HT1080 (cell line): ENCODE measurements at places on chromosomes 5 and 9.

DNA sequence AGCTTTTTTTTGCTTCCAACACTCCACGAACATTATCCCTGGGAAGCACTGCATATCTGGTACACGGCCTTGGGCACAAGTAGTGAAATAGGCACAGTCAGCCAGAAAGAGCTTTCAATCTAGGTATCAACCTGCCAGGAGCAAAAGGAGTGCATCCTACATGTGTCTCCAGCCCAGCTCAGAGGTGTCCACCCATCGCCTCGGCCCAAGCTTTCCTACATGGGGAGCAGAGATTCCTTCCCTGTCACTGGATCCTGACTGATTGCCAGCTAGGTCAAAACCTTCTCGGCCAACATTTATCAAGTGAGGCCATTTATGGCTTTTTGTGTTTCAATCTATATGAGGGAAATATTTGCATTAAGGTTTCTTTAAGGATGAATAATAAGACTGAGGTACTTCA lies 55.8 kb downstream of the GOLM1 start:
- no peak for DNase-seq

- DNase-seq: no peak
These were observed 310.1 kb upstream of the MSX2 start for GRCh38 chr5:174414315-174414710.

DNA sequence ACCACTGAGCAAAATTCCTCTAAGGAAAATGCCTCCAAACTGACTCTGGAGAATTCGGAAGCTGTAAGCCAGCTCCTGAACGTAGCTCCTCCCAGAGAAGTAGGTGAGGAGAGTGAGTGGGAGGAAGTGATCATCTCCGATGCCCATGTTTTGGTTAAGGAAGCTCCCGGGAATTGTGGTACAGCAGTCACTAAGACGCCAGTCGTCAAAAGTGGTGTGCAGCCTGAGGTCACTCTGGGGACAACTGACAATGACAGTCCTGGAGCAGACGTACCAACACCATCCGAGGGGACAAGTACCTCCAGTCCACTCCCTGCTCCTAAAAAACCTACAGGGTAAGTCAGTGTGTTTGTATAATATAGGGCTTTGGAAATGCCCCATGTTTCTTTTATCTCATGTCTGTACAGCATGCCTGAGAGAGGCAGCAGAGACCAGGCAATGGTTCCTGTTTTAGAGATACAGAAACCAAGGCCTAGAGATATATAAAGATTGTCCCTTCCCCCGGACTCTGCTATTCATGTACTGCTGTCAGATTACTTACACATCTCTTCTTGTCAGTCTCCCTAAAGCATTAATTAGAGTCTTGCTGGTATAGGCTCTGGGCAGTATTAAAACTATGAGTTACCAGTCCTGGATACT lies 23.9 kb downstream of the HMGXB3 start:
- no peak for DNase-seq

DNA sequence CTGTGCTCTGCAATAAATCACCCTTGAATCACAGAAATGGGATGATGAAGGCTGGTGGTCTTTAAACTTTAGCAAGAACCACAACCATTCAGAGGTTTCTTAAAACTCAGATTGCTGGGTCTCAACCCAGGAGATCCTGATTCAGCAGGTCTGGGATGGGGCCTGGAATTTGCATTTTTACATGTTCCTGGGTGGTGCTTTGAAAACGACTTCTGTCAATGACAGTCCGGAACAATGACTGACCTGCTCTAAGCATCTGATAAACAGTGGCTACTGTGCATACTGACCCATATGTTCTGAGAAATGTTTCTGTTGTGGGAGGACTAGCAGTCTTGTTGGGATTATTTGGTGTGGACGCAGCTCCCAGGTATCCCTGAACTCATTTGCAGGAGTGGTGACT lies 92.7 kb downstream of the GADD45G start:
- DNase-seq: no peak

DNA sequence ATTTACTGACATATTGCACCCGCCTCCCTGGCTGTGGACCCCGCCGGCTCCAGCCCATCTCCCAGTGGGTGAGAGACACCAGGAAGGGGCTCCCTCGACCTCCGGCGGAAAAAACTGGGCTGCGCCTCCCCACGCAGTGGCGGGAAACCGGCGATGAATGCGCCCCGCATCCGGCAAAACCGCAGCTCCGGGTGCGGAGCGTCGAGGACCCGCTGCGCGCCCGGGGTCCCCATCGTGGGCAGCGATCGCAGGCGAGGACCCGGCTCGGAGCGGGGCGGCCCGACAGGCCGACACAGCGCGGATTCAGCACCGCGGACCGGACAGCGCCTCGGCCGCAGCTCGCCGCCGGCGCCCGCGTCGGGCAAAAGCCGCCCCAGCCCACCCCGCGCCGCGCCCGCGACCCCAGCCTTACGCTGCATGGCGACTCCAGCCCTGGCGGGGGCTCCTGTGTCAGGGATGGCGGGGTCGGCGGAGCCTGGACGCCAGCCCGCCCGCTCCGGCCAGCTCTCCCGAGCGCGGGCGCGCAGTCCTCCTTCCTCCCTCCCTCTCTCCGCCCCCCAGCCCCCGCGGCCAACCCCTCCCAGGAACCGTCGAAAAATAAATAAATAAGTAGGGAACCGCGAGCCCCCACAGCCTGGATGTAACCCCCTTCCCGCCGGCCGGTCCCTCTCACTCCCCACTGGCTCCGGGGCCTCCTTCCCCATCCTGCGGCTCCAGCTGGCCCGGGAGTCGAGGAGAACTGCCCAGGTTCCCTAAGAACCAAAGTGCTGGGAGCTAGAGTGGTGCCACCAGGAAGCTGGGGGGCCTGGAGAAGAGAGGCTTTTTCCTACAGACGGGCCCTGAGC lies 3.1 kb downstream of the LHX3 start:
- no peak for DNase-seq

- no peak for DNase-seq
These were observed 1.1 kb downstream of the POU4F3 start for GRCh38 chr5:146339715-146340259.

GRCh38 chr9:19119801-19120440 lies 7.4 kb downstream of the PLIN2 start:
- DNase-seq: no peak

DNA sequence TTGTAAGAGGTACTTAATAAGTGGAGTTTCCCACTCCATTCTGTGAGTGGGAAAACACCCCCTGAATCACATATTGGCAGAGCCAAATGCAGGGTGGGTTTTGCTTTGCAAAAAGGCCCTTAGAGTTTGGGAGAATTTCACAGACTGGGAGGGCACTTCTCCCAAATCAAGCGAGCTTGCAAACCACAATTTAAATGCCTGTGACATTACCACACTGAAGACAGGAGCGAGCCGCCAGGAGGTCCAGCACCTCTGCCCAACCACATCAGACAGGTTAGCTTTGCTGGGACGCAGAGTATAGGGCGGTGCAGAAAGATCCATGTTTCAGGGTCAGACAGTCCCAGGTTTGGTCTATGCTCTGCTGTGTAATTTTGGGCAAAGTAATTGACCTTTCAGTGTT lies 2.3 kb downstream of the ALAD start:
- DNase-seq: no peak

DNA sequence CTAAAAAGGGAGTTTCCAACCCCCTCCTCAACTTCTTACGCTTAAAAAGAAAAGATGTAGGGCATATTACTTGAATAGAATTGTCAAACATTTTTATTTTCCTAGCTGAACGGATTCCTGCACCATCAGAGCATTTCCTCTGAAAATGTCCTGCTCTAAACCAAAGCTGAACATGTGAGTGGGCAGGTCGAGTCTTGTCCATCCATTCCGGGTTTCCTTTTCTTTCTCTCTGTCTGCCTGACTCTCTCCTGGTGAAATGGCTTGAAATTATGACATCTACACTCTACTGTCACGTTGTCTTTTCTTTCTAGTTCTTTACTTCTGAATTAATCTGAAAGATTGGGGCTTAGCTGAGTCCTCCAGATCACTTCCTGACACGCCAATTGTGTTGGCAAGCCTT lies 39.2 kb upstream of the PTPN3 start:
- DNase-seq: no peak

DNA sequence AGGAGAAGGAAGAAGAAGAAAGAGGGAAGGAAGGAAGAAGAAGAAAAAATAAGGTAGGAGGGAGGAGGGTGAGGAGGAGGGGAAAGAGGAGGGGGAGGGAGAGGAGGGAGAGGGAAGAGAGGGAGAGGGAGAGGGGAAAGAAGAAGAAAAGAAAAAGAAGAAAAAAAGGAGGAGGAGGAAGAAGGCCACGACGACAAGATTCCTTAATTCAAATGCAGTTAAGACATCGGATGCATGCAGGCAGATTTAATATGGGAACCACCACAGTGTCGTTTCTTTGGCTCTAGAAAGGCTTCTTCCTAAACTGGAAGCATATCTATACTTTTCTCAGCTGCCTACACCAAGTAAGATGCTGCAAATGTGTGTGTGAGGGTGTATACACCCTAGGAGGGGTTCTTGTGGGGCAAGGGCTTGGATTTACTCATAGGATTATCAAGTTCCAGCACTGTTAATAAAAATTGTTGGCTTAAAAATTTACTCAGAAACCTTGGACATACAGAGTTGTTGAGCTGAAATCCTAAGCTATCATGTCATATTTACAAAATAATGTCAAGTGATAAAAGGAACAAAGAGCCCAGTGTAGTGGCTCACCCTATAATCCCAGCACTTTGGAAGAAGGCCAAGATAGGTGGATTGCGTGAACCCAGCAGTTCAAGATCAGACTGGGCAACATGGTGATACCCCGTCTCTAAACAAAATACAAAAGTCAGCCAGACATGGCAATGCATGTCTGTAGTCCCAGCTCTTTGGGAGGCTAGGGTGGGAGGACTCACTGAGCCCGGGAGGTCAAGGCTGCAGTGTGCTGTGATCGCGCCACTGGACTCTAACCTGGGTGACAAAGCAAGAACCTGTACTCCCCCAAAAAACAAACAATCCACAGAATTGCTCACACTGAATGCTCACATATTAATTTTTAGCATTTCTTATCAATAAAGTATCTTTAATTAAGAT lies 108.5 kb downstream of the UBAP2 start:
- DNase-seq: peak; percentile 28

DNA sequence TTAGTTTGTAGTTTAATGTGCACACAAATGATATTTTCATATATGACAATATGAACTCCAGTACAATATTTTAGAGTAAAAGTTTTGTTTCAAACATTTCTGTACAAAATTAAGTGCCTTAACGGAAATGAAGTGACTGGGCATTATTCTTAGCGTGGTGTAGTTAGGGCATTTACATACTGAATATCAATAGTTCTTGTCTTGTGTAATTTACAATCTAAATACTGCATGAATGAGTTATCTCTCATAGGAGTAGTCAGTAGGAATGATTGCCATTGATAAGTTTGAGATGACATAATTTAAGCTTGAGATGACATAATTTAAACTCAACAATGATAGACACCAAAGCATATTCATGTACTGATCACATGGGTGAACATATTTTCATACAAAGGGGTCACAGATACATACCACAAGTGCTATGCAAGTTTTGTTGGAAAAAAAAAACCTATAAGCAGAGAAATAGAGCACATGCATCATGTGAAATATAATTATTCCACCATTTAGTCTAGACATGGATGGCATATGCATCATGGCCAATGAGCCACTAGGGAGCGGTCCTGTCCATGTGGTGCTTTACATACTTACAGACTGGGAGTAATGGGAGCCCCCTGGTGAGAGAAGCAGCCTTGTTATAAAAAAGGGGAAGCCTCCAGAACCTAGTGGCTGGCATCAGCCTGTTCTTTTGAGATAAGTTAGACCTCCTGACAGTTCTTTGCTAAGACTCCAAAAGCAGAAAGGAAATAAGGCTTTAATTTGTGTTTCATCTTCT lies 1523.9 kb downstream of the MAT2B start:
- DNase-seq: peak; percentile 62

- DNase-seq: no peak
These were observed 65.8 kb downstream of the SHB start for GRCh38 chr9:38003230-38003629.

DNA sequence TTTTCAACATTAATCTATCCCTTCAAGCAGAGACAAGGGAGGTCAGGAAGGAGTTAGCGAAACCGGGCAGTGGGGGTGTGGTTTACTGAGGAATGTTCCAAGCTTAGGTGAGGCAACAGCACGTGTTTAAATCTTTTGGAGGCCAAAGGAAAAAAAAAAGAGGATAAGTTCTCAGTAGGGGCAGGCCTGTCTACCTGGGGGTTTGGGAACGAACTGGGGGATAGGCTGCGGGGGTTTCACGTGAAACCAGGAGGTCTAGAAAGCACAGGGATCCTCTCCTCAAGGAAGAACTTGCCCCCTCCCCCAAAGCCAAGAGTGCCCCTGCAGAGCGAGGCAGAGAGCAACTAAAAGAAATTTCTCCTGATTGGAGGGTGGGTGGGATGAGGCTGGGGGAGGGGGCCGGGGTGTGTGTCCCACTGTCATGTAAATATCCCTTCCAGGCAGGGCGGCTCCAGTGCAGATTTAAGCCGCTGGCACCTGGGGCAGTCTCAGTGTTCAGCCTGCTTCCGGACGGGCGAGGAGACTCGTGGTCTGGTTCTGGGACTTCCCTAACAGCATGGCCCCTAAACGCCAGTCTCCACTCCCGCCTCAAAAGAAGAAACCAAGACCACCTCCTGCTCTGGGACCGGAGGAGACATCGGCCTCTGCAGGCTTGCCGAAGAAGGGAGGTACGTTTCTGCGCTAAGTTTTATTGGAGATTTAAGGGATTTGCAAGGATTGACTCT lies 5.5 kb upstream of the SET start:
- peak; percentile 29 for DNase-seq

GRCh38 chr9:91428436-91428835 lies 4.8 kb upstream of the NFIL3 start:
- no peak for DNase-seq

- no peak for DNase-seq
These were observed 43.0 kb downstream of the PSD2 start for GRCh38 chr5:139838381-139839197.

DNA sequence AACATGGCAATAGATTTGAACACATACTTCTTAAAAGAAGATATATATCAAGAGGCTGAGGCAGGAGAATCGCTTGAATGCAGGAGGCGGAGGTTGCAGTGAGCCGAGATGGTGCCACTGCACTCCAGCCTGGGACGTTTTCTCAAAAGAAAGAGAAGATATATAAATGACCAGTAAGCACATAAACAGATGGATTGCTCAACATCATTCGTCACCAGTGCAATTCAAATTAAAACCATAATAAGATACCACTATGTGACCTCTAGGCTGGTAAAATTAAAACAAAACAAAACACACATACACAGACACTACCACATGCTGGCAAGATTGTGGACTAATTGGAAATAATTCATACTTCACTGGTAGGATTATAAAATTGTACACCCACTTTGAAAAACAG lies 5.3 kb upstream of the TXN start:
- DNase-seq: no peak
